ENCODE measurements at places on chromosomes 1 and 21. TPM values are rescaled to one million over a fixed set of nuclear protein-coding genes. Genes with fewer than 3 reads are reported as not detected.

The PCBP3 gene
- not detected for total RNA-seq

The RAP1GAP gene
- total RNA-seq: 4.6 TPM

The LAMTOR5 gene
- 119 TPM for total RNA-seq

The ACOT11 gene
- total RNA-seq: 1.9 TPM

The SPRR2E gene
- total RNA-seq: not detected

The SPRR3 gene
- total RNA-seq: not detected

The FAM110D gene
- 0.05 TPM for total RNA-seq

The CPT2 gene
- total RNA-seq: 18.9 TPM

The LCE1B gene
- not detected for total RNA-seq

The RGS8 gene
- total RNA-seq: not detected

The PATJ gene
- 36.2 TPM for total RNA-seq

The TTC34 gene
- total RNA-seq: 1.5 TPM

GRCh38 chr21:17708522-17709265 is 96.0 kb upstream of the BTG3 start:
- H3K4me1 ChIP-seq: no peaks in the 10 kb centered on the region
- no peaks in the 10 kb centered on the region for H3K36me3 ChIP-seq
- DNase-seq: no peak
- no peaks in the 10 kb centered on the region for H3K27me3 ChIP-seq
- no peak overlapping the region for H3K27ac ChIP-seq

GRCh38 chr1:7967651-7968050 is 6.1 kb downstream of the PARK7 start:
- H3K4me1 ChIP-seq: peaks cover 14% of the 10 kb centered on the region
- no peaks in the 10 kb centered on the region for H3K27me3 ChIP-seq
- no peak overlapping the region for H3K27ac ChIP-seq
- no peak for DNase-seq
- no peak overlapping the region for H3K4me3 ChIP-seq
- peaks cover 34% of the 10 kb centered on the region for H3K36me3 ChIP-seq

DNA sequence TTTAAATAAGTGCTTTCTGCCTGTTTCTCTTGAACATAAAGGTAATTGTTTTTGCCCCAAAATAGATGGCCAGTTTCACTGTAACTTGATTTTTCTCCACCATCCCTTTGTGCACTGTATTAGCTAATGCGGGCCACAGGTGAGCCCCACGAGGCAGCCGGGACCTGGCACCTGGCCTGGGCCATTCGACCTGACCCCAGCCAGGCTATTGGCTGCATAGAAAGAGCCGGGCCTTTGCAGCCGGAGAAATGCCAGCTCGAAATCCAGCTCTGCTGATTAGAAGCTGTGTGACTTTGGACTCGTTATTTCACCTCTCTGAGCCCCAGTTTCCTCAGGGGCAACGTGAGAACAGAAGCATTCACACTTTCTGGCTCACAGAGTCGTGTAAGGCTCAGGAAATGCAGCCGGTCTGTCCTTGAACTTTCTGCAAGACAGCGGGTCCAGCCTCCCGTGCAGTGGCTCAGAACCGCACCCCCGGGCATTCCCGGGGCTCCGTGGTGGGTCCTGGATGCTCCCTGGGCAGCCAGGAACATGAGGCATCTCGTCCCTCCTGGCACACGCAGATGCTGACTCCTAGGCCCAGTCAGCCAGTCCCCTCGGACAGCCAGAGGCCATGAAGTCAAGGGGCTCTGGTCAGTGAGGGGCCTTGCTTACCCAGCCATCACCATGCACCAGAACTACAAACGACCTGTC is 37.4 kb upstream of the ACTRT2 start:
- H3K27me3 ChIP-seq: no peaks in the 10 kb centered on the region
- H3K4me1 ChIP-seq: no peaks in the 10 kb centered on the region
- no peak overlapping the region for H3K27ac ChIP-seq
- H3K4me3 ChIP-seq: no peak overlapping the region
- no peak for DNase-seq

DNA sequence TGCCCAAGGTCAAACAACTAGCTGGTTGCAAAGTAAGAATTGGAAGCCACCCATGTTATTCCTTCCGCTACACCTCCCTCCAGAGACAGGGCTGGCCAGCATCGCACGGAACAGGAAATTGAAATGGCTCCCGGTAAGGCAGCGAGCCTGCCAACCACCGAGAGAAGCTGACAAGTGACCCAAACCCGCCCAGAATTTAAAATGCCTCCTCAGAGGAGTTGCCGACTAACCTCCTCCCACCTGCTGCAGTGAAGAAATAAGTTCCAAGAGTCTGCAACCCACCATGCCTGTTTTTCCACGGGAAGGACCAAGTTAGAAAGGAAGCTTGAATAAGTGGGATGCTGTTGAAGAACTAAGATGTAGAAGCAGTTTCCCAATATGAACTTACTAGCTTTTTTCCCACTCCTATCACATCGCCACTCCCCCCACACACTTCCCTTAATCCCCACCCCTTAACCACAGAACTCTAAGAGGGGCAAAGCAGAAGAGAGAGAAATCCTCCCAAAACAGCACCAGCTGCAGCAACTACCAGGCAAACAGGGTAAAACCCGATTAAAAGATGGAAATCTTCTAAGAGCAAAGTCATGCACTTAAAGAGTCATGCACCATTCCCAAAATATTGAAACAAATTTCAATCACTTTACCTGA is 78.6 kb downstream of the TIAM1 start:
- H3K27me3 ChIP-seq: no peaks in the 10 kb centered on the region
- no peak overlapping the region for H3K27ac ChIP-seq
- no peak overlapping the region for H3K4me3 ChIP-seq
- no peak for DNase-seq
- no peaks in the 10 kb centered on the region for H3K36me3 ChIP-seq
- no peaks in the 10 kb centered on the region for H3K4me1 ChIP-seq

- H3K27me3 ChIP-seq: peaks cover 31% of the 10 kb centered on the region
- no peak overlapping the region for H3K27ac ChIP-seq
- no peaks in the 10 kb centered on the region for H3K4me1 ChIP-seq
- no peaks in the 10 kb centered on the region for H3K36me3 ChIP-seq
- DNase-seq: no peak
These were observed 166.9 kb upstream of the FOXD3 start for GRCh38 chr1:63155437-63155836.

DNA sequence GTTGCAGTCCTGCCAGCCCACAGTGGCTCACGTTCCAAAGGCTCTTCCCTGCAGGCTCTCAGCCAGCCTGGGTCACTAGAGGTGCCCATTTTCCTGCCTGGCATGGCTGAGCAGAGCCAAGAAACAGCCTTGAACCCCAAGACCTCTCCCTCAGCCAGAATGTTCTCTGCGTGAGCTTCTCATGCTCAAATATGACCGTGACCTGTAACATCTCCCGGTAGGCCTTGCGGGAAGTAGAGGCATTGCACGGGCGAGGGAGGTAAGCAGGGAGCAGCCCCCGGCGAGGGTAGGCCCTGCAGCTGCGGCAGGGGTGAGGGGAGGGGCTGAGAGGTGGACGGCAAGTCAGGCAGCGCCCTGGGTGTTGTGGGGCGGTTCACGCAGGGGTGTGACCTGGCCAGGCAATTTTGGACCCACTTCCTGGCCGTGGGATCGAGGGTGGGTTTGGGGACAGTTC is 20.0 kb downstream of the RRP1 start:
- no peak overlapping the region for H3K27ac ChIP-seq
- DNase-seq: no peak
- peaks cover 18% of the 10 kb centered on the region for H3K4me1 ChIP-seq
- H3K4me3 ChIP-seq: no peak overlapping the region
- H3K27me3 ChIP-seq: no peaks in the 10 kb centered on the region
- H3K36me3 ChIP-seq: no peaks in the 10 kb centered on the region

DNA sequence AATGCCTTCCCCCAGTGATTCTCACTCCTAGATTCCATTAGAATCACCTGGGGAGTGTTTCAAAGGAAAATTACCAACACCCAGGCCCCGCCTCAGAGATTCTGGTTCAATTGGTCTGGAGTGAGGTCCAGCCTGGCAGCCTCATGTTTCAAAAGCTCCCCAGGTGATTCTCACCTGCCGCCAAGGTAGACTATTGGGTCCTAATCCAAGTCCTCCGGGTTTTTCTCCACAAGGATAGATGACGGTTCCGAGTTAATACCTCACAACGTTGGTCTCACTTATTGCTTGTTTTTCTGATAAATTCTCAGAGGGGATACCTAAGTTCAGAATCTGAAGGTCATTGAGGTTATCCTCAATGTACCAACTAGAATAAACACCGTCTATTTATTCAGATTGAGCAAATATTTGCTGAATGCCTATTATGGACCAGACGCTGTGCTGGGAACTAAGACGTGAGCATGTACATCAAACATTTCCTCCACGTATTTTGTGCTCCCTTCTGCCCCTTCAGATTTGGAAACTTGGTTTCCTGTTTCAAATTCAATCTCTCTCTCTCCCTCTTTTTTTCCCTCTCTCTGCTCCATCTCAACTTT is 97.5 kb downstream of the SEC16B start:
- H3K36me3 ChIP-seq: no peaks in the 10 kb centered on the region
- peaks cover 3% of the 10 kb centered on the region for H3K27me3 ChIP-seq
- H3K27ac ChIP-seq: no peak overlapping the region
- DNase-seq: no peak

DNA sequence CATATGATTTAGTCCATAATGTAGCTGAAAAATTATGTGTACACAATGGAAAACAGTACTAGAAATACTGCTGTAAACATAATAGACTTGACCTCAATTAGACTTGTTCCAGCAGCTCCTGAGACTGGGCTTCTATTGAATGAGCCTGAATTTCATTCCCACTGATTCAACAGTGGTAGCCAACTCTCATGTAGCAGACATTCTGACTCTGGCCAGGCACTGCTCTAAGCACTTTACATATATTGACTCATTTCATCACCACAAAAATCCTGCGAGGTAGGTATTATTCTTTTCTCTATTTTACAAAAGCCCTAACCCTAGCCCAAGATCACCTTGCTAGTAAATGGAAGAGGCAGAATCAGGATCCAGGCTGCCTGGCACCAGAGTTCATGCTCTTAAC is 12.8 kb upstream of the CTSS start:
- H3K4me3 ChIP-seq: no peak overlapping the region
- no peak for DNase-seq
- H3K27ac ChIP-seq: no peak overlapping the region

- no peaks in the 10 kb centered on the region for H3K4me1 ChIP-seq
- no peak overlapping the region for H3K4me3 ChIP-seq
- H3K27ac ChIP-seq: no peak overlapping the region
- H3K27me3 ChIP-seq: no peaks in the 10 kb centered on the region
These were observed 38.9 kb downstream of the CCDC18 start for GRCh38 chr1:93219443-93219842.

DNA sequence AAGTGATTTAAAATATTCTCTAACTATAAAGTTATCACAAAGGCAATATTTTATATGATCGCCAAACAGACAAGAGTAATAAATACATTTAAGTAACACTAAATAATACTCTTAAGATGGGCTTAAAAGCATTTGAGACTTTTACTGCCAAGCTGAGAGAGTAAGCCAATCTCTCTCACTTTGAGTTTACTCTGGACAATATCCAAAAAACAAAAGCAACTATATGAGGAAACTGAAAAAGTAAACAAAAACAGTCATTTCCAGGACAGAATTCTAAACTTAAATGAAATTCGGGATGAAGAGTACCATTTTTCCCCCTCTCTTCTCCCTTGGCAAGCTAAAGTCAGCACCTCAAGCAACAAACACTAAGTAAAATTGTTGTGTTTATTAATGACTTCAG is 173.2 kb downstream of the COP1 start:
- no peak overlapping the region for H3K4me3 ChIP-seq
- no peak overlapping the region for H3K27ac ChIP-seq
- no peak for DNase-seq
- H3K4me1 ChIP-seq: peaks cover 12% of the 10 kb centered on the region

DNA sequence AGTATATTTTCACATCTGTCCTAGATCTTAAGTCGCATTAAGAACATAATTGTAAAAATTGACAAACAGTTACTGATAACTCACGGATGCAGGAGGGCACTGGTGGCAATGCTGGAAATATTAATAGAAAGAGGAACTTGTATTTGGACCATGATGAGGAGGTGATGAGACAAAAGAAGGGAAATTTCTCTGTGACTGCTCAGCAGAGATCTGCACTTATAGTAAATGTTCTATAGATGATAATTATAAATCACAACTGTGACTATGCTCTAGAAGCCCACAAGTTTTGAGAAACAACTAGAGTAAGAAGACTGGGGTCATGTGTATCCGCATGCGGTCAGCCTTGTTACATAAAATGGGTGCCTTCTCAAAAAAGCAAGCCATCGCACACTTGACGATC is 8.7 kb upstream of the DUSP12 start:
- no peak overlapping the region for H3K27ac ChIP-seq
- no peaks in the 10 kb centered on the region for H3K4me1 ChIP-seq
- H3K36me3 ChIP-seq: no peaks in the 10 kb centered on the region

DNA sequence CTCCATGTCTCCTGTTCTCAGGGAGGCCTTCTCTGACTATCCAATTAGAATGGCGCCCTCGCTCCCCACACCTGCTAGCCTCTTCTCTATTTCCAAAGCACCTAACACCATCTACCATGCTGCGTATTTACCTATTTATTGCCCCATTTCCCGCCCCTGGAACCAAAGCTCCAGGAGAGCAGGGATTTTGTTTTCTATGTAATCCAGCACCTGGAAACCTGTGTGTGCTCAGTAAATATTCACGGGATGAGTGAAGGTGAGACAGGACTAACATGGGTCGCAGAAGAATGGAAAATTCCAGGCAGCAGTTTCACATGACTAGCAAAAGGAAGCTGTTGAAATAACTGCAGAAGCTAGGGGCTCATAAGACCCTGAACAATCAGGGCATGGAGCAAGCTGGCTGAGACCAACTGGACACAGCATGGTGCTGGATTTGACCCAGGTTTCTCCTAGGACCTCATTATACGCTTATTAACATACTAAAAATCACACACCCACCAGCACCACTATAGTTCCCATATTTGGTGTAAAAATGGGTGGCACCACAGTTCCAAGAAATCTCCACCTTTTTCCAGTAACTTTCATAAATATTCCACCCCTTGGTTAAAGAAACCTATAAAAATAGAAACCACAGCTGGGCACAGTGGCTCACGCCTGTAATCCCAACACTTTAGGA is 15.1 kb upstream of the TENT5B start:
- no peaks in the 10 kb centered on the region for H3K36me3 ChIP-seq
- H3K27ac ChIP-seq: no peak overlapping the region
- H3K4me3 ChIP-seq: no peak overlapping the region
- DNase-seq: no peak
